ENCODE measurements at places on chromosomes 12 and 14. TPM values are rescaled to one million over a fixed set of nuclear protein-coding genes. Genes with fewer than 3 reads are reported as not detected.
A peak's percentile ranks its signal among the peaks of the same experiment; 100 is the strongest.

NRIP2 gene
- total RNA-seq = not detected

TTC9 gene
- total RNA-seq = 8.6 TPM

CBLN3 gene
- 0.51 TPM for total RNA-seq

CLEC14A gene
- 0.96 TPM for total RNA-seq

CLEC7A gene
- total RNA-seq = not detected

BIN2 gene
- total RNA-seq = not detected

PRH2 gene
- total RNA-seq = not detected

DNA sequence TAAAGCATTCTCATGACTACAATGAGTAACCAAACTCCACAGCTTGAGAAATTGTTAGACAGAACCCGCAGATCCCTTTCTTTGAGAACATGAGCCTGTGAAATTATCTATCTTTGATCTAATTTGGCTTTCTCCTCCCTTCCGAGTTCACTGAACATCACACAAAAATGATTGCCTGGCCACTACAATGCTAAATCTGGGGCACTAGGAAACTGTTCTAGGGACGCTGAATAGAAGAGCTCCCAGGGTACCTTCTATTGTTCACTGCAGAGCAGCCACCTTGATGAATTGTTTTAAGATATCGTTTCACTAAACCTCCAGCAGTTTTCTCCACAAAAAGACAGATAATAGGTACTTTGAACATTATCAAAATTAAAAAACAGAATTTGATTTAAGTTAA lies 47.5 kb downstream of the SINHCAF start:
- peak overlapping the region; percentile 12 for H3K27ac ChIP-seq
- no peak overlapping the region for H3K4me3 ChIP-seq
- no peaks in the 10 kb centered on the region for H3K27me3 ChIP-seq
- no peaks in the 10 kb centered on the region for H3K36me3 ChIP-seq

DNA sequence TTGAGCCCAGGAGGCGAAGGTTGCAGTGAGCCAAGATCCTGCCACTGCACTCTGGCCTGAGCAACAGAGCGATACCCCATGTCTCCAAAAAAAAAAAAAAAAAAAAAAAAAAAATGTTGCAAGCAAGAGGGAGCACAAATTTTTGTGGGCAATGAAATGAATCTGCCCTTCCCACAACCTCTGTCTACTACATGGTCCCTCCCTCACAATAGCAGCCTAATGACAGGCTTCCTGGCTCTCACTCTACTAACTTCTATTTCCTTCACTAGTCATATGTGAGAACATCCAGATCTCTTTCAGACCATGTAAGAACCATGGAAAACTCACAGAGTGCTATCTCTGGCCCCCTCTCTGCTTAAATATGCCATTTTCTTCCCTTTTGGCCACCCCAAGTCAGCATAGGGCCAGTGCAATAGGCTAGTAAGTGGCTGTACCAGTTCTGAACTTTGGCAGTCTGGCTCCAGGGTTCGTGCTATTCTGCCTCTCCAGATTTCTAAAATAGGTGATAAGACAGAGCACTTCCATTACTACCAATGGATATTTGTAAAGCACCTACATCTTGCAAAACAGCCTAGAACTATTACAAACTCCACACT lies 7.1 kb downstream of the OSBPL8 start:
- no peaks in the 10 kb centered on the region for H3K27me3 ChIP-seq
- no peak overlapping the region for H3K27ac ChIP-seq
- peaks cover 35% of the 10 kb centered on the region for H3K4me1 ChIP-seq
- no peak for DNase-seq
- H3K36me3 ChIP-seq = no peaks in the 10 kb centered on the region
- no peak overlapping the region for H3K4me3 ChIP-seq

DNA sequence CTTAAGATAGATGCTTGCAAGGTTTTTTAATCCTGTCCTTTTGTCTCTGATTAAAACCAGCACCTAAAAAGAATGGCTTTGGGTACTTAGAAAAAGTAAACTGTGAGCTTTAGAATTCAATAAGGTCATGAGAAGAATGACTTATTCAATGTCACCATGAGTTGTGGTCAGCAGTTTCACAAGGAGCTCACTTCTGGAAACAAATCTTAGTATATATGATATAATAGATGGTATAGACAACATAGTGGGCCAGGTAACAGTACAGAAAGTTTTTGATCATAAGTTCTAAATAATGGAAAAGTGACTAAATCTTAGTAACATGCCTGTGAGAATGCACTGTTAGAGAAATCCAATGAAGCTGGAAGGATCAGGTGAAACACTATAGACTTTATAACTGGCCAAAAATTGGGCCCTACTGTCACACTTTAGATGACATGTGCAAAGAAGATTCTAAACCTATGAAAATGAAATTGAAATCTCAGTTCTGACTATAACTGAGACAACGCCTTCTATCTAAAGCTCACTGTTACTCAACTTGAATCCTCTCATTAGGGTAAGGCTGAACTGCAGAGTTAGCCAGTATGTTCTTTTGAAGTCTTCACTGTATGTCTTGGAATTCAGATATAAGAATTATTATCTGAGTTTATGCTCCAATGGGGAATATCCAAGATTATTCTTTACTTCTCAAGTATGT lies 42.4 kb upstream of the RAD51AP1 start:
- H3K27ac ChIP-seq = no peak overlapping the region
- no peaks in the 10 kb centered on the region for H3K27me3 ChIP-seq
- no peak for DNase-seq
- H3K36me3 ChIP-seq = no peaks in the 10 kb centered on the region
- no peaks in the 10 kb centered on the region for H3K4me1 ChIP-seq

DNA sequence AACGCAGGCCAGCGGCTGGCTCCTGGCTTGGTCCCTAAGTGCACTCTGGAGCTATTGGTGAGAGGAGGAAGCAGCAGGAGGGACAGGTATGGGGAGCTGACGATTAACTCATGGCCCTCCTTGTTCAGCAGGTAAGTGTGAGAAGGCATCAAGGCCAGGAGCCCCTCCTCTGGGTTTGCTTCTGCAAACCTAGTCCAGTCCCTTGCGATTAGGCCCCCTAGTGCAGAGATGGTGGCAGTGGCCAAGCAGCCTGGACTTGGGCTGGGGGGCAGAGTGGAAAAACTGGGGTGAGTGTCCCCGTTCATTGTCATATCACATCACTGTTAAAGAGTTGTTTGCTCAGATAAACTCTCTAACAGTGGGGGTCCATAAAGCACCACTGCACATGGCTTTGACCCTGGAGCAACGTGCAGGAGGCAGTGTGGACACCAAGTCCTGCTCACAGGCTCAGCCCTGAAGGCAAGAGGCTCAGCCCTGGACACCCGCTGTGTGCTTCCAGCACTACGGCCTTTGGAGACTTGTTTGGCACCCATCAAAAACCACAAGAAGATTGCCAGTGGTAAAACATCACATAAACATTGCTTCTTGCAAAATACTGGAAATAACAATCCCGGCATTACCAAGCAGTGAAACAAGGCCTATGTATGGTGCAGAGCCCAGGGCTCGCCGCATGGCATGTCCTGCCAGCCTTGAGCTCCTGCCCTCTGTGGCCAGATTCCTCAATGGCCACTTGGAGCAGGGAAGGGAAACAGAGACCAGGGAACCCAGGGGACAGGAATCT lies 184.3 kb upstream of the RTL1 start:
- no peak for DNase-seq
- H3K27me3 ChIP-seq = peaks cover 2% of the 10 kb centered on the region
- no peak overlapping the region for H3K27ac ChIP-seq
- no peaks in the 10 kb centered on the region for H3K4me1 ChIP-seq
- H3K4me3 ChIP-seq = no peak overlapping the region
- H3K36me3 ChIP-seq = no peaks in the 10 kb centered on the region

- peaks cover 36% of the 10 kb centered on the region for H3K4me1 ChIP-seq
- peak; percentile 96 for DNase-seq
- H3K27ac ChIP-seq = peak overlapping the region; percentile 98
Observed at GRCh38 chr12:6825398-6826124, 2.6 kb upstream of the P3H3 start.

DNA sequence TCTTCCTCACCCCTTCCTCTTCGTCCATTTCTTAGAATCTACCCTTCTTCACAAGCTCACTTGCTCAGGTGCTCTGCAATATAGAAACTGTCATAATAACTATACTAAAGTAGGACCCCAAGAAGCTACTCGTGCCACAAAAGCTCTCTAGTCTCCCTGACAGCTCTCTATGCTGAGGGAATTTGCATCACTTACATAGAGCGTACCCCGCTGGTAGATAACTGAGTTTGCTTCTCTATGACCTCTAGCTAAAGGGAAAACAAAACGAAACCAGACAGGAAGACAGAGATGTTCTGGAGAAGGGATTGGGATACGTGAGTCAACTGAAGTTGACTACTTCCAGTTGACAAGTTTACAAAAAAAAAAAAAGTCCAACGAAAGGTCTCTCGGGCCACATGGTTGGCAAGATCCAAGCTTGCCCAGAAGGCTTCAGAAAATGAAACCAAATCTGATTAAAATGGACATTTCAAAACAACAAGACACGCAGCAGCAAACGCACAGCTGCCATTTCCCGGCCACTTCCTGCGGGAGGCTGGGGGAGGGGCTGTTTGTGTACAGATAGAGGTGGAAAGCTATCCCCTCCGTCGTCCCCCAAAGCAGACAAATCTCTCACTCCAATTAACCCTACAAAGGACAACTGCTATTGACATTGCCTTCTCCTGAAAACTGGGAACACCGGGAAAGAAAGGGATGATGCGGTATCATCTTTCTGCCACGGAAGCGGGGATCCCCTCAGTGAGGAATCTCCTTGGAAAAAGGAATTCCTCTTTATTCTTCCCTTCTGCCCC lies 1.3 kb downstream of the BAZ2A start:
- peaks cover 35% of the 10 kb centered on the region for H3K4me1 ChIP-seq
- H3K27ac ChIP-seq = peak overlapping the region; percentile 94
- peaks cover 14% of the 10 kb centered on the region for H3K27me3 ChIP-seq
- no peaks in the 10 kb centered on the region for H3K36me3 ChIP-seq

DNA sequence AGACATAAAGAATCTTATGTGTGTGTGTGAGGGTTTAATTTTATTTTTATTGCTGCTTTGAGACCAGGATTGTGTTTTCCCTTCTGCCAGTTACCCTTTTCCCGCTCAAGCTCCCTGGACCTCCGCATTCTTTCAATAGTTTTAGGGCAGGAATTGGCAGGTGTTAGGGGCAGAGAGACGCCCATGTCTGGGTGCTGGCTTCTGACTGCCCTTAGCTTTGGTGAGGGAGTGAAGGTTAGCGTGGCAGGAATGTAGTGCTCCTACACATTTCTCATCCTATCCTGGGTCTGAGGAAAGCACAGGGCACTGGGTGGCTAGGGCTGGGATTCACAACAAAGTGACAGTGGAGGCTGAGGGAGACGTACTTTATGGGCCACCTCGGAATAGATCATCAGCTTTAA lies 428.1 kb downstream of the ZFP36L1 start:
- peak overlapping the region; percentile 78 for H3K4me3 ChIP-seq
- no peak for DNase-seq
- H3K27ac ChIP-seq = peak overlapping the region; percentile 69
- no peaks in the 10 kb centered on the region for H3K36me3 ChIP-seq

DNA sequence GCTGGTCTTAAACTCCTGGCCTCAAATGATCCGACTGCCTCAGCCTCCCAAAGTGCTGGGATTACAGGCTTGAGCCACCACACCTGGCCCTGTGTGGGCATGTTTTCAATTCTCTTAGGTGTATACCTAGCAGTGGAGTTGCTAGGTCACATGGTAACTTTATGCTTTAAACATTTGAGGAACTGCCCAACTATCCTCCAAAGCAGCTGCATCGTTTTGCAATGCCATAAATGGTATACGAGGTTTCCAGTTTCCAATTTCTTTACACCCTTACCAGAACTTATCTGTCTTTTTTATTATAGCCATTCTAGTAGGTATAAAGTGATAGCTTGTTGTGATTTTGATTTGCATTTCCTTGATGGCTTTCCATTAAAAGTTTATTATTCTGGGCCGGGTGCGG lies 25.1 kb downstream of the RBMS2 start:
- H3K4me1 ChIP-seq = no peaks in the 10 kb centered on the region
- no peak overlapping the region for H3K4me3 ChIP-seq
- H3K36me3 ChIP-seq = no peaks in the 10 kb centered on the region
- no peak overlapping the region for H3K27ac ChIP-seq

DNA sequence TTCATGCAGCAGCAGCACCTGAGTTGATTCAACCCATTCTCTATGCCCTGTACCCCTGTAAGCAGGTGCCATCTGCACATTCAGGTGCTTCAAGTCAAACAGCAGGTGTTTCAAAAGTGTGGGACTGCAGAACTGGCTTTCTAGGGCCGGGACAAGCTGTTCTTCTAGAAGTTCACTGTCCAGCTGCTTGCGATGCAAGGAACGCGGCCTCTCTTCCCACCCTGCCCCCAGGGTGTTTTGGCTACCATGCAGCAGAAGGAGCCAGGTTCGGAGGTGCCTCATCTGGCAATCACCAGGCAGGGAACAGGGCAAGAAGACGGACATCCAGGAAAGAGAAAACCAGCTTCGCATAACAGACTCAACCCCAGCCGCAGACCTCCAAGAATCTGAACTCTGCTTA lies 35.2 kb downstream of the TMEM132D start:
- H3K4me3 ChIP-seq = no peak overlapping the region
- no peak overlapping the region for H3K27ac ChIP-seq
- DNase-seq = peak; percentile 25
- H3K27me3 ChIP-seq = peaks cover 2% of the 10 kb centered on the region
- H3K4me1 ChIP-seq = peaks cover 5% of the 10 kb centered on the region

- peaks cover 2% of the 10 kb centered on the region for H3K4me1 ChIP-seq
- peaks cover 6% of the 10 kb centered on the region for H3K36me3 ChIP-seq
- no peak overlapping the region for H3K4me3 ChIP-seq
- H3K27ac ChIP-seq = no peak overlapping the region
- DNase-seq = no peak
Observed at GRCh38 chr12:83954071-83954789, 958.4 kb downstream of the SLC6A15 start.

- H3K36me3 ChIP-seq = peaks cover 5% of the 10 kb centered on the region
- H3K27me3 ChIP-seq = peaks cover 1% of the 10 kb centered on the region
- H3K4me3 ChIP-seq = no peak overlapping the region
- no peak for DNase-seq
- H3K4me1 ChIP-seq = peaks cover 31% of the 10 kb centered on the region
- H3K27ac ChIP-seq = peak overlapping the region; percentile 44
Observed at GRCh38 chr12:78260976-78261375, 430.3 kb downstream of the NAV3 start.

- H3K36me3 ChIP-seq = no peaks in the 10 kb centered on the region
- peaks cover 2% of the 10 kb centered on the region for H3K4me1 ChIP-seq
- no peak overlapping the region for H3K4me3 ChIP-seq
- peaks cover 13% of the 10 kb centered on the region for H3K27me3 ChIP-seq
- DNase-seq = peak; percentile 75
Observed at GRCh38 chr14:68788996-68789820, 3.7 kb downstream of the ZFP36L1 start.

DNA sequence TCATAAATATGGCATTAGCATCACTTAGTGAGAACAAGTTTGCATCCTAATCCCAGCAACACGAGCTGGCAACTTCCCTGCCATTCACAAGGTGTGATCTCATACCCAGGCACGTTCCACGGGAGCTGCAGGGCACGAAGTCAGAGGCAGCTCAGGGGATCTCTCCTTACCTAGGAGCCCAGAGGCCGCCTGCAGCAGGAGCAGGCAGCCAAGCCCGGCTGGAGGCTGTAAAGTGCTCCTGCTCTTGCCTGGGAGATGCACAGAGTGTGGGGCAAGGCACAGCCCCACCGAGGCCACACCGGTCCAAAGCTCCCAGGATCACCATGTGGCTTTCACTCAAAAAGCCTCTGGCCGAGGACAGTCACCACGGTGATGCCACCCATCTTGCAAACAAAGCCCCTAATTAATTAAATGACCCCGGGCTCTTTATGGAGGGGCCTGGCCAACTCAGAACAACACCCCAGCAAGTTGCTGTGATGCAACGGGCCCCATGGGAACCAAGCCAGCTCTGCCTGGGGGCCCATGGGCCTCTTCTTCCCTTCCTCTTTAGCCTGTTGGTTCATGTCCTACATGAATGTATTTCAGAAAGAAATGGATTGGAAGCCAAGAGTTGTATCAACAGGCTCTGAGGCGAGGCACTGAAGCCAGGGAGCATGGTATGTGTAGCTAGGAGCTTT lies 26.5 kb downstream of the NUAK1 start:
- DNase-seq = no peak
- peaks cover 4% of the 10 kb centered on the region for H3K36me3 ChIP-seq
- H3K4me1 ChIP-seq = peaks cover 35% of the 10 kb centered on the region
- no peak overlapping the region for H3K27ac ChIP-seq
- peaks cover 4% of the 10 kb centered on the region for H3K27me3 ChIP-seq
- H3K4me3 ChIP-seq = no peak overlapping the region

Data from glutamatergic neuron (in vitro differentiated cells).